Stimulated activated CD4-positive, alpha-beta T cell treated with anti-CD3 and anti-CD28 coated beads, Interleukin-12 subunit alpha, Interleukin-12 subunit beta, amount 100 ng/mL, for 4 hours (primary cell): ENCODE measurements at places on chromosomes 1 and 21.

DNA sequence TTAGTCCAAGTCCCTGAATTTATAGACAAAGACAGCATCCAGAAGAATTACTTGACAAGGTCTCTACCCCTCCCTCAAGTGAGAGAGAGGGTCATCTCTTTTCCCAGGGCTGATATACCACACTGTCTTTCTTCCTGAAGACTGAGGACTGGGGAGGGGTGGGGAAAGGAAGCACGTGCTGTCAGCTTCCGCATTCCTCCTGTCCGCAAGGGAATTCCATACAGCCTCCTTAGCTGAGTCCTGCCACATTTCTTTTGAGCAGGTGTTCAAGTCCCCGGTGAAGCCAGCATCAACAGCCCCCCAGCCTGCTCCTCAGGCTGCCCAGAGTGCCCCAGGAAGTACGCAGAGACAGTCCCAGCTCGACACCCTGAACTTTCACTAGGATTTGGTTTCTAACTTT lies 34.2 kb downstream of the PCAT6 start:
- DNase-seq, result no peak

DNA sequence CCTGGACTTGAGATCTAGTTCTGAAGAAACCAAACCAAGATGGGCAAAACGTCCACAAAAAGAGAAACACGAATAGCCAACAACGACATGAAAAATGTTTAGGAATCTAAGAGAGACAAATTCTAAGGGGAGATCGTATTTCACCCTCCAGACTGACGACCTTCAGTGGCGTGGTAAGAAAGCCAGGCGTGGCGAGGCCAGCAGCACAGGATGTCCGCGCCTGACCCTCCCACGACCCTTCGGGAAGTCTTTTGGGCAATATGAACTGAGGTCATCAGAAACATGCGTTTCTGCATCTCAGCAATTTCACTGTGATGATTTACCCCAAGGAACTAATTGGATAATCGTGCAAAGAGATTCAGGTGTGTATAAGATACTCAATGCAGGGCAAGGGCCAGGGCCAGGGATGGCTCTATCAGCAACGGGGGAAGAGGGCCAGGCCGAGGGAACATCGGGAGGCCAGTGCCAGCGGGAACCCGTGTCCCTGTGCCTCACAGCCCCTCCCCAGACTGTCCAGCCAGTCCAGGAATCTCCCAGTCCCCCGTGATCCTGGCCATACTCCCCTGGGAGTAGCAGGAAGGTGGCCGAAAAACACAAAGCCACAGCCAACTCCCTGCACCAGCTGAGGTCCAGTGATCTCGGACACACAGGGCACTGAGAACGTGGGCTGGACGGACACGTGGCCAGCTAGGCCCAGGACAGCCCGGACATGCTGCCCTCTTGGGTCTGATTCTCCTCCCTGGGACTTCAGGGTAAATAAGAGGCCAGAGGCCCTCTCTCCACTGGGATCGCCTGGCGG lies 53.6 kb upstream of the ADARB1 start:
- no peak for DNase-seq

DNA sequence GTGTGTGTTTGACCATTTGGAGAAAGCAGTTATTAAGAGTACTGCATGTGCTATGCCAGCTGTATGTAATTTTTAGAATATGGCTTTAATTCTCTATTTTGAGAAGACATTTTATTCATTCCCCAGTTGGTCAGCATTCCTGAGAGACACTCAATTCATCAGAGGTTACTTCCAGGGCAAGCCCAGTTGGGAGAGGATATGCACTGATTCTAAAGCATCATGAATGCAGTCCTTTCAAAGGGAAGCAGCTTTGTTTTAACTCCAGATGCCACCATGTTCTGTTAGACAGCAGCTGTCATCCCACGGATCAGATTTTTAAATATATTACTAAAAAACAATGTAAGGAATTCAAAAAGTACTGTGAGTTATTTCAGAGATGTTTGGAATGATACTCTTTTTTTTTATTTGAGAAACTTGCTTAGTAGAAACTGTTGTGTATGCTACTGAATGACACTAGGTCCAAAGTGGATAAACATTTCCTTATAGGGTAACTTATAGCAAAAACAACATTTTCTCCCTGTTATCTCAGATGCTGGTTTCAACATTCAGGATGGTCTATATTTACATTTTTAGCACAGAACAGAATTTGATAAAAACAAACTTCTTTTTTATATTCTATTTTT lies 149.5 kb upstream of the B3GALT2 start:
- DNase-seq, result no peak

- no peak for DNase-seq
Measured at GRCh38 chr21:39082656-39083376, 100.4 kb downstream of the PSMG1 start.

DNA sequence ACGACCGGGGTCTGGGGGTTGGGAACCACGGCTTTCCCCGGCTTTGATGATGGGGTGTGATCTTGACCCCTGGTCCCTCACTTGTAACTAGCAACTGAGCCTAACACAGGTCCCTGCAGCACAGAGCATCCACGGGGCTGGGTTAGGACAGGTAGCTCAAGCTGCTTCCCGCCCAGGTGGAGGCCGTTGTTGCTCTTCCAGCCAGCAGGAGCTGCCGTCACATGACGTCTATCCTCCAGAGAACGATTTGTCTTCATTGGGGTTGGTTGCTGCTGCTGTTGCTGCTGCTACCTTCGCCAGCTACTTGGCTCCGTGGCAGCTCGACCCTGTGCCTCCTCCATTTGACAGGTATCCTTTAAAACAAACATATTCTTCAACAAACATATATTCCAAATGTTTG lies 74.3 kb upstream of the ADAR start:
- DNase-seq, result no peak

DNA sequence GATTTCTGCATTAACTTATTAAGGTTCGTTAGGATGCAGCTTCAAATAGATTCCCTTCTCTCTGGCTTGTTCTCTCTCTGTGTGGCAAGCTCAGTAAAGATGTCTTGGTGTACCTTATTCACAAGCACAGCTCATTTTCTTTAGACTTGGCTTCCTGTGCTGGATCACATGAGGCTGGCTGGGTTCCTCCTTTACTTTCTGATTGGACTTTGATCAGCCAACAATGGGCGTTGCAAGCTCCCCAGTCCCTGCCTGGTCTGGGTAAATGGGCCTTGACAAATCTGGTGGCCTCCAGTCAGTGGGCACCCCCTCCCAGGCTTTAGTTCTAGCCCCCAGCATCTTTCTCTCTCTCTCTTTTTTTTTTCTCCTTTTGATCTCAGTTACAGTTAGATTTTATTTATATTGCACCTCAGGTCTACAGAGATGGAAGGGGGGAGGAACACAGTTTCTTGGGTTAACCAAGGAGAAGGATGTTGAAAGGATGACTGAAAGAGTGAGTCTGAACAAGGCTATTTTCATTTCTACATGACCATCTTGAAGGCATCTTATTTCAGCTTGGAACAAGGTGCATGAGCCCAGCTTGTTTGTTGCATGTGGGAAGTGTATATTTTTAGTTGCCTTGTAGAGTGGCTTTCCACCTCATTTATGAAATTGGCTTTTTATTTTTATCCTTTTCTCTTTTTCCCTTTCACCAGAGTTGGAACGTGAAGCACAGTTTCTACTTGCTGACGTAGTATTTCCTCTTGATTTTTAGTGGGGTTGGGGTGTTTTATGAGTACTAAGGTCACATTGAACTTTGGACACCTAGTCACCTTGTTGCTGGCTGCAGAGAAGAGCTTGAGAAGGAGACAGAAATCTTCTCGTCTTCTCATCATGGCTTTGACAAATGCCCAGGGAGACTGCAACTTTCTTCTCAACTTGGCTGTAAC lies 77.1 kb downstream of the PBX1 start:
- DNase-seq, result no peak

DNA sequence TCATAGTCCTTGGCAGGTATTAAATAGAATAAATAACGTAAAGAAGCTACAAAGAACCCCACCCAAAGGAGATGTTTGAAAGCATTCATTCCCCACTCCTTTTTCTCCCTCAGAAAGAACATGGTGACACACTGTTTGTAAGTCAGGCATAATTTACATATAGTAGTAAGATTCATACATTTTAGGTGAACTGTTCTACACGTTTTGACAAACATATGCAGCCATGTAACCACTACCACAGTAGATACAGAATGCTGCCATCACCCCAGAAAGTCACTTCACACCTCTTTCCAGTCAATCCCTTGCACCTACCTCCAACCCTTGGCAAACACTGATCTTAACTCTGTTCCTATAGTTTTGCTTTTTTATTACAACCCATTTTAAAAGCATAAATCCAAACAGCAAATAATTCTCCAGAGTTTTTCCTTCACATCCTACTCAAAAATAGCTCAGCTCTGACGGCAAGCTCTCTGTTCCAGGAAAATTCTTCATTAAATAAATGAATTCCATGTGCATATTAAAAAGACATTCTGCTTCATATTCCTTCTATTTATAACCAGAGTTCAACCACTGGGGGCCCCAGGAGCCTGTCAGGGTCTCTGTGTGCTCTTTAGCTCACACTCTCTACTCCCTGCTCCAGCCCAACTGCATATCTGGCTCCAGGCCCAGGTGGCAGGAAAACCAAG lies 258.8 kb downstream of the PLPP3 start:
- no peak for DNase-seq

DNA sequence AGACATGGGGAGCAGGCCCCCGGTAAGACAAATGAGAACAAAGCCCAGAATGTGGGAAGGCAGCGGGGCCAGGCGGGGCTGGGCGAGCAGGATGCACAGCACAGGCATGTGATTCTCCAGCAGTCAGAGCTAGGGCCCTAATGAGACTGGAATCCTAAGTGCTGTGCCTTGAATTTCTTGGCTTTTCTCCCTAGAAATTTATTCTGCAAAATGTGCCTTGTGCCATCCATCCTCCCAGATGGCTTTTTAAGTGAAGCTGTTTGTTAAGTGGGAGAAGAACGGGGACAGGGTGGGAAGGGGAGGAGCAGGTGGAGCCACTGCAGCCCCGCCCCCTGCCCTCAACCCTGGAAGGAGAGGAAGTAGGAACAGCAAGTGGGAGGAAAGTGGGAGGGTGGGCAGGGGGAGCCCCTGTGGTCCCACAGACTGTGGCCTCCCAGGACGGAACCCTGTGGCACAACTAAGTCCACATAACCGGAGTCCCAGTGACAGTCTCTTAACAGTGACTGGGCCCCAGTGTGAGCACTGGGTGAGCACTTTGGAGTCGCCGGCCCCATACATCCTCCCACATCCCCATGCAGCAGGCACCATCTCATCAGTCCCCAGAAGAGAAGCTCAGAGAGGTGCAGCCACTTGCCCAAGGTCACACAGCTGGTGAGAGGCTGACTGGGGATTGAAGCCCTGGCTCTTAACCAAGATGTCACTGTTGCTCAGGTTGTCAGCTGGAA lies 216.9 kb downstream of the MATN1 start:
- no peak for DNase-seq

DNA sequence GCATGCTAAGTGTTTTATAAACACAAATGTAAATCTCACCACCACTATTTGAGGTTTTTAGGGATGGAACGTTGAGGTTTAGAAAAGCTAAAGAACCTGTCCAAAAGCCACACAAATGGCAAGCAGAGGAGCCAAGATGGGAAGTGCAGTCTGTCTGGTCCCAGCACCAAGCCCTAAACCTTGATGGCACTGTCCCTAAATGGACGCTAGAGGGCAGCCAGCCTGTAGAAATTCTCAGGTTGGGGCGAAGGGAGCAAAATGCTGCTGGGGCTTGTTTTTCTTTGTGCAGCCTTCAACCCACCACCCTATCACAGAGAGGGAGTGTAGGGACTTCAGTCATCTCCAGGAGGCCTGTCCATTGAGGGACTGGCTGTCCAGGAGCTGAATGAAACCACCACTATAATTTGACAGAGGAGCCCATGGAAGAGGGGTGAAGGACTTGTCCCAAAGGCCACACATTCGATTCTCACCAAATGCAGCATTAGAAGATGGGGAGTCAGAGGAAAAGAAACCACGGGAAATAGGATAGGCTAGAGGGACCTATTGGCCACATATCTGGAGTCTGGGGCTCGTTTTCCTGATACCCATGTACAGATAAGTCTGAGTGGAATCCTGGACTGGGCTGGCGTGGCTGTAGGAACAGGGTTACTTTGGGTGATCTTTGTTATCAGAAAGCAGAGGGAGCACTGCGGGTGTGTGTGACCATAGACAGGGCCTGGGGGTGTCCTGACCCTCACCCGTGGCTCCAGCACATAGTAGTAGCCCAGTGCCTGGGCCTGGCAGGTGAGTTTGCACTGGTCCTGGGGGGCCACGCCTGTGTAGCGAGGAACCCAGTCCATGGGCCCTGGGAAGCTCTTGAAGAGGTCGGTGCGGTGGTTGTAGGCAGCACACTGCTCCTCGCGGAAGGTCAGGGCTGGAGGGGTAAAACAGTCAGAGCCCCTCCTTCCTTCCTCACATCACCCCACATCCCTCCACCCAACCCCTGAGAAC lies 6.1 kb downstream of the ADAMTS4 start:
- DNase-seq, result peak; percentile 59

- DNase-seq, result no peak
Measured at GRCh38 chr1:33168556-33169289, 13.1 kb downstream of the TRIM62 start.

DNA sequence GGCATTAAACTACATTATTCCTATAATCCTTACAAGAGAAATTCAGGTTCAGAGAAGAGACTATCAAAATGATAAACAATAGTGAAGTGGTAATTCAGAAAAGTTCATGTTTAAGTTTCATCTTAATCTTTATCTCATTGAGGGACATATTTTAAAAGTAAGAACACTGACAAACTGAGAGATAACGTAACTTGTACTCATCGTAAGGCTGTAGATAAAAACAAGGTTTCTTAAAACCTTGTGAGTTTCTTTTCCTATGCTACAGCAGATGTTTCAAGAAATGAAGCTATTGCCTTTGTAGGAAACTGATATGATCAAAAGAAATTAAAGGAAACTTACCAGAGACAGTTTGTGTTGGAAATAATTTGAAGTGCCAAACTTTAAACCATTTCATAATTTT lies 65.0 kb downstream of the RERE start:
- no peak for DNase-seq

- no peak for DNase-seq
Measured at GRCh38 chr1:235749755-235750300, 100.2 kb upstream of the GNG4 start.

DNA sequence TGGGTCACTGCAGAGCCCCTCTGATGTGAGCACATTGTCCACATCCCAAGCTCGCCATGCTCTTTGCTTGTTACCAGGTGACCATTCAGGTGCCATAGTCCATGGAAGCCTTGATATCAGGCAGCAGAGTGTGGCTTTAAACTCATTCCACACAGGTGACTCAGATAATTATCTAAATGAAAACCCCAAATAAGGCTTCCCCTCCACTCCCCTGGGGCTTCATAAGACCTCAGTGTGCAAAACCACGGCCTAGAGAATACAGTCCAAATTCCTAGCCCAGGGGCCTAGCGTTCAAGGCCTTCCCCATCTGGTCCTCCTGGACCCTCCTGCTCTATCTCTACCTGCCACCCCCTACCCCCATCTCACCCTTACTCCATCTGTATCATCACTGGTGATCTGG lies 97.1 kb downstream of the ARHGEF10L start:
- DNase-seq, result no peak

DNA sequence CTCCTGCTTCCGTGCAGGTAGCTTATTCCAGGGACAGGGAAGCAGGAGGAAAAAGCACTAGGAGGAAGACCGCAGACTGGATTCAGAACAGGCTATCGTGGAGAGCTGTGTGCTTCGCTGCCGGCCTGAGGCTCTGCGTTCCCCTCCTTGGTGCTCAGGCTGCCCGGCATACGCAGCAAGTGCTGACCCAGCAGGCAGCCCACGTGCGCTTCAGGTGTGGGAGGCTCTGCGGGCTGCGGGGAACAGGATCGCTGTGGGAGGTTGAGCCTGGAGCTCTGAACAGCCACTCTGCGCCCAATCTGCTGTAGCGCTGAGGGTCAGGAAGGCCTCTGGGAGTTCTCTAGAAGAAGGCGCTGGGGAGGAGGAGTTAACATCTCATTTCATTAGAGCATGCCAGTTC lies 27.9 kb downstream of the DOP1B start:
- DNase-seq, result no peak

GRCh38 chr1:245493029-245493428 lies 338.2 kb downstream of the KIF26B start:
- no peak for DNase-seq
